ENCODE measurements at places on chromosomes 1 and 21. TPM values are rescaled to one million over a fixed set of nuclear protein-coding genes. Genes with fewer than 3 reads are reported as not detected.

GIPC2 gene
- 1.0 TPM for total RNA-seq

OPRD1 gene
- total RNA-seq, result not detected

NBPF10 gene
- 1.4 TPM for total RNA-seq

LMX1A gene
- total RNA-seq, result not detected

CIART gene
- 11.4 TPM for total RNA-seq

ADAMTS5 gene
- total RNA-seq, result 12.2 TPM

APOBEC4 gene
- total RNA-seq, result not detected
